GM12891 (cell line): ENCODE measurements at places on chromosomes 6 and 20.

- DNase-seq, result no peak
Observed at GRCh38 chr20:16279320-16279719, 293.9 kb downstream of the KIF16B start.

DNA sequence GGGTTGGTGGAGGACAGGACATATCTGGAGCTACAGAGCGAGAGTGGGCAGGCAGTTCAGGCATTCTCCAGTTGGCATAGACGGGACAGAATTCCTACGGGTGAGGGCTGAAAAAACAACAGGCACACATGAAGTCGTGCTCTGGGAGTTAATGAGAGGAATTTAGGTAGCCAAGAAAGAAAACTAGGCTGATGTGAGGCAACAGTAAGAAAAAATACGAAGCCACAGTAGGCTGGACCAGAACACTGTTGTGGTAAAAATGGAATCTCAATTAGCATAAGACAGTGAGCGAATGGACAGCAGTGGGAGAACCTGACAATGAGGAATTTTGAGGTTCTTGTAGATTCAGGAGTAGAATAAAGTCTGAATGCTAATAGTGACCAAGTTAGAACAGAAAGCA is 488.1 kb upstream of the AGPAT4 start:
- no peak for DNase-seq

DNA sequence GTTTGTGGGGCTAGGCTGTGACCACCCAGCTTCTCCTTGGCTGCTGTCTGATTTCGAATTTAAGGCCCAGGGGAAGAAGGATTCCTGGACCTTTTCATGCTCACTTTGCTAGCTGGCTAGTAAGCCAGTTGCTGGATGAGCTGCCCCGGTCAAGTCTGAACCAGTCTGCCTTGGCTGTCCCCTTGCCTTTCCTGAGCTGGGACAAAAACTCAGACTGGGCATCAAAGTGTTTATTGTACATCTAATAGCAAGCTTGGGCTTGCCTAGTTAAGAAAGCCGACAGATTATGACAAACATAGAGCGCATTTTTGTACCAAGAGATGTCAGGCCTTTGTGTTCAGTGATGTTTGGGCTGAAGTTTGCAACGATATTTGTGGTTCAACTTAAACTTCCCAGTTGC is 750 bp upstream of the PAK5 start:
- DNase-seq, result no peak

DNA sequence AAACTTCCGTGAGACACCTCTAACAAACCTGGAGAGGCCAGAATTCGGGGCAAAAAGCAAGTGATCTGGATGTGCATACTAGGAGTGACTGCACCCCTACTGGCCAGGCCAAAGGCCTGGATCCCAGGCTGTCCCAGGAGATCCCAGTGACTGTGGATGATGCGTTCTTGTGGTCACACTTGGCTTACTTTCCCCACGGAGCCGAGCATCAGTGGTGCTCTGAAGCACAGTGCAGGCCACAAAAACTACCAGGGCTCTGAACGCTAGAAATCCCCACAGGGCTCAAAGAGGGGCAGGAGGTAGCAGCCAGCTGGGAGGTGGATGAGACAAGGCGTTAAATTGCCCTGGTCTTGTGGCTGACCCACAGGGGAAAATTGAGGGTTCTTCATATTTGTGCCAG is 7.1 kb downstream of the TRIM26 start:
- no peak for DNase-seq

- DNase-seq, result no peak
Observed at GRCh38 chr20:58045579-58045978, 182.9 kb downstream of the ANKRD60 start.

- no peak for DNase-seq
Observed at GRCh38 chr6:151025076-151025475, 159.6 kb downstream of the MTHFD1L start.

DNA sequence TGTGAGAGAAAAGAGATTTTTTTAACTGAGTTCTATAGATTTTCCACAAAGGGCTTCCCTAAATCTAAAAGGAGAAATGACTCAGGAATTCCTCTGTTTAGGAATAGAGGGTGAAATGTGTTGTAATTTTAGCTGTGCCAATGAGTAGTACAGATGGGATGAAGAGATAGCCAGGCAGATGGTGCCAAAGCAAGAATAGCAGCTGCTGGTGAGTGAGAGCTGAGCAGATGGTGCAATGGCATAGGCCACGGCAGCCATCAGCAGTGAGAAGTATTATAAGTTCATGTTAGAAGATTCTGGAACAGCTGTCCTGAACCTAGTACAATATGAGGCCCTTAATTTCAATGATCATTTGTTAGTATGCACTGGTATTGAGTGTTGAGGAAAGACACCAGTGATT is 40.2 kb upstream of the CRISP1 start:
- no peak for DNase-seq

- DNase-seq, result no peak
Observed at GRCh38 chr6:160041608-160042007, 72.7 kb downstream of the IGF2R start.

GRCh38 chr20:54726687-54727300 is 251.4 kb downstream of the DOK5 start:
- DNase-seq, result no peak

- DNase-seq, result no peak
Observed at GRCh38 chr6:9428421-9429172, 986.3 kb downstream of the TFAP2A start.

- no peak for DNase-seq
Observed at GRCh38 chr20:32449057-32449889, 91.1 kb downstream of the ASXL1 start.

DNA sequence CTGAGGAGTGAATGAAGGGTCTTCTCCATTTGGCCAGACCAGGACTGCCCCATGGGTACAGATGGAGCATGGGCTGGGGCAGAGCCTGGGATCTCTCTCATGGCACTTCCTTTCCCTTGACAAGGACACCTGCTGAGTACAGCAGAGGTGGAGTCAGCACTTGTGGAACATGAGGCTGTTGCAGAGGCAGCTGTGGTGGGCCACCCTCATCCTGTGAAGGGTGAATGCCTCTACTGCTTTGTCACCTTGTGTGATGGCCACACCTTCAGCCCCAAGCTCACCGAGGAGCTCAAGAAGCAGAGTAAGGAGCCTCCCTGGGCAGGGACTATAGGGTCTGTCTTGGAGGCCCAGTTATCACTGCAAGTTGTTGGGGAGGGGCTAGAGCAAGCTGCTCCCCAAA is 29.6 kb downstream of the GSS start:
- no peak for DNase-seq

- no peak for DNase-seq
Observed at GRCh38 chr20:37529968-37530600, 2.4 kb upstream of the BLCAP start.

DNA sequence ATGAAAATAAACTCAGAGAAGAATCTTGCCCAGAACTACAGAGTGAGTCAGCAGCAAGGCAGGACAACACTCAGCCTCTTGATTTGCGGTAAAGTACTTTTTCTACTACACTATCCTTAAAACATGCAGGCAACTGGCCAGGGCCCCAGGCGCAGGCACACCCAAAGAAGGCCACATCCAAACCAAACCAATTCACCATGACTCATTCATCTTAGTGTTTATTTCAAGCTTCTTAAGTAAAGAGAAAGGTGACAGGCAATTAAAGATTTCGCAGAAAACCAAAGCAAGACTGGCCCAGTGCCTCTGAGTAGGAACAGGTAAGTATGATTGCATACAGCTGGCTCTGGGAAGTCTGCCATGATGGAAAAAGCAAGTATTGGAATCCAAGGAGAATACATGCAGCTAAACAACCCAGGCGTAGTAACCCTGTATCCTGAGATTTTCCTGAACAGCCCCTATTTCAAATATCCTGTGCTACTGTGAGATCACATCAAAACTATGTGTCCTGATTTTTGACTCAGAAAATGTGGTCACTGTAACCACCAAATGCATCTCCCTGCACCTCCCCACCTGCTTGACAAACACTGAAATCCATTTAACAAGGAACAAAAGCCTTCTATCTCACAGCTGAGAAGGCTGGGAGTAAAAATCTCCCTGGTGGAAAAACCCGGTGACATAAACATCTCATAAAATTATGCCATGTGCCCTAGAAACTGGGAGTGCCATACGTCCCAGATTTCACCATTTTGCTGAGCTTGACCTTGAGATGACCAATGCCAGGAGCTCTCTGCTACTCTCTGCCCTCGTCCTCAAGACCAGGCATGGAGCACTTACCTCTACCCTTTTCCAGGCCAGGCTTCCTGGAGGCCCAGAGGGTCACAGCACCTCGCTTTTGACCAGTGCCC is 12.4 kb downstream of the WFDC3 start:
- DNase-seq, result no peak

- no peak for DNase-seq
Observed at GRCh38 chr6:27630727-27631608, 158.1 kb upstream of the ZNF184 start.

DNA sequence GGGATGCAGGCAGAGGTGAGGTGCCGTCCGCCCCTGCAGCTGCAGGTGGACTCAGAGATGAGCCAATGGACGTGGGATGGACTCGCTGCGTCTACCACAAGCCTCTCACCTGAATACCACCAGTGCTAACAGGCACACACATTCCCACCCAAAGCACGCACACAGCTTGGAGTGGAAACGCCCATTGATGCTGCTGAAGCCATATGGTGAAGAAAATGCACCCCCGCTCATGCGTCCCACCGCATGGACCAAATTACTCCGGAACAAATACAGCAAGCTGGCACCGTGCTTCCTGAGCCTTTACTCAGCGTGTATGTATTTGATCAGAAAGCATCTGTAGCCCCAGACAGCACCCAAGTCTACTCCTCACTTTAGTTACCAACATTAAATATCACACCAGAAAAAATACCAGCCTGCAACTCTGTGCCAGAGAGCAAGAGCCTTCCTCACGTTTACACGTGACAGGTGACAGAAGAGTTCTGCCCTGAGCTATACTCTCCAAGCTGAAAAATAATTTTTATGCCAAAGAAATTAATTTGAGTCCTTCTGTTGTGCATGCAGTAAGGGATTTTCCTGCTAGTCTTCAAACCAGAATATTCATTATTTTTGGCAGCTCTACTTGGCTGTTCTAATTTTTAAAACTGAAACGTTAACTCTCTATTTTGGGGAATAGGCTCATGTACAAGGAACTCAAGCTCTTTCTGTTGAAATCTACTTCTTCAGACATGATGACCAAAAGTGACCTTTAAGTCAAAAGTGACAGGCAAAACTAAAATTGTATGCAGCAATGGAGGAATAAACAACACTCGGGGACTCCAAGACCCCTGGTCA is 58.2 kb upstream of the SYNDIG1 start:
- DNase-seq, result no peak

DNA sequence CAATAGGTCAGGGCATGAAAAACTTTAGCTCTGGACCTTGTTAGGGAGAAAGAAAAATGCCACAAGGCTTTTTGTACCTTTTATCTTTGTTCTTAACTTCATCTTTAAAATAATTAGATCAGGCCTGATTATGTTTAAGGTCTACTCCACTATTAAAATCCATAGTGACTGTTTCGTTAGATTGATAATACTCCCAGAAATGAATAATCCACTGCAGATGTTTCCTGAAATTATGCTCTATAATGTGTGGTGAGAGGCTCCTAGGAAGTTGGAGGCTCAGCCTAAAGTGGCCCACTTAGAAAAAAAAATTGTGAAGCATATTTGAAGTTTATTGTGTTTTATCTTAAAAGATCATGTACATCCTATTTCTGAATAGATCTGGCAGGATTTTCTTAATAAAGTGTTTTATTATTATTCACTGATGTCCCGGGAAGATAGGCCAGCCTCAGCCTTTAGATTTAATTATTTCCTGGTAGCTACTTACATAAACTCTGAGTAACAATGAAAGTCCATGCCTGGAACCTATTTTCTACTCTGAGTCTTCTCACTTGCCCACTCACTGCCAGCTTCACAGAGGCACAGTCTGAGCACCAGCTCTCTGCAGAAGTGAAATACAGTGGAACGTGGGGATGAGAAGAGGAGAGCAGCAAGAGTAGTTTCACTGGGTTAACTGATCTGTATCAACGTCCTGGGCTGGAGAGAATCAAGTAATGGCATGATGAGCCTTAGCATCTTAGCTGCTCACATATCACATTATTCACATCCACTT is 126.8 kb upstream of the TMEM170B start:
- DNase-seq, result no peak

GRCh38 chr6:44678252-44678935 is 290.9 kb downstream of the CDC5L start:
- no peak for DNase-seq

- DNase-seq, result no peak
Observed at GRCh38 chr6:45743028-45743615, 272.5 kb downstream of the CLIC5 start.

DNA sequence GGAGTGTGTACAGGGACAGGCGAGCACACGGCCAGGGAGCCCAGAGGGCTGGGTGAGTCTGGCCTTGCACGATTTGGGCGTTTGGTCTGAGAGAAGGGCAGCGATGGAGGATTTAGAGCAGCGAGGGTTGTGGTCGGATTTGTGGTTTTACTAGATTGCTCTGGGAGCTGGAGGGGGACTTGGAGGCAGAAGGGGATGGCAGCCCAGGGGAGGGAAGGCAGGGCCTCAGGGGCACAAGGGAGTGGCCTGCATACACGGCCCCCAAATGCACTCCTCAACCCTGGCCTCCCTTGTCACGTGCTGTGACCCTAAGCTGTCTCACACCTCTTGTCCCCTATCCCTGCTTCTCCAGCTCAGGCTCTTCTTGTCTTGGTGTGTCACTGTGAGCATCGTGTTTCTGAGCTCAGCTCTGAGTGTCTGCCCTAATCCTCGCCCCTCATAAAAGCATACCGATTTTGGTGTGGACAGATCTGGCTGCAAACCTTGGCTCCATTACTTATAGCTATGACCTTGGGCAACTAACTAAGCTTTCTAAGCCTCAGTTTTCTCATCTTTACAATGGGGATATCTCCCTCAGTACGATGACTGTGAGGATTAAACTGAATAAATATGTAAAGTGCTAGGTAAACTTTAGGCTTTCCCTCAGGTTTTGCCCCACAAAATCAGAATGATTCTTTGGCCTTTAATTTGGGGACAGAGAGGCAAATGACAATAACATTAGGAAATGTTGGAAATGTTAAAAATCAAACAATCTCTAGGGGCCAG is 120.1 kb upstream of the ARMC2 start:
- DNase-seq, result no peak

- no peak for DNase-seq
Observed at GRCh38 chr20:5512694-5513093, 195.9 kb upstream of the PROKR2 start.

GRCh38 chr6:113339209-113339608 is 517.9 kb upstream of the MARCKS start:
- DNase-seq, result no peak

GRCh38 chr20:18533978-18534644 is 26.4 kb downstream of the SEC23B start:
- no peak for DNase-seq

GRCh38 chr6:148614602-148615001 is 132.2 kb upstream of the UST start:
- DNase-seq, result no peak

GRCh38 chr6:116511424-116512110 is at the start of gene CALHM5:
Gene CALHM5 (plus strand): TSS chr6:116511639. CDS start chr6:116511697, 58 bp downstream.
- DNase-seq, result no peak

GRCh38 chr6:88135578-88136114 is 30.5 kb downstream of the CNR1 start:
- DNase-seq, result peak; percentile 25

GRCh38 chr6:126804332-126805064 is 314.0 kb upstream of the RSPO3 start:
- DNase-seq, result peak; percentile 2
